ENCODE measurements at places on chromosomes 16 and 17. TPM values are rescaled to one million over a fixed set of nuclear protein-coding genes. Genes with fewer than 3 reads are reported as not detected.

DNA sequence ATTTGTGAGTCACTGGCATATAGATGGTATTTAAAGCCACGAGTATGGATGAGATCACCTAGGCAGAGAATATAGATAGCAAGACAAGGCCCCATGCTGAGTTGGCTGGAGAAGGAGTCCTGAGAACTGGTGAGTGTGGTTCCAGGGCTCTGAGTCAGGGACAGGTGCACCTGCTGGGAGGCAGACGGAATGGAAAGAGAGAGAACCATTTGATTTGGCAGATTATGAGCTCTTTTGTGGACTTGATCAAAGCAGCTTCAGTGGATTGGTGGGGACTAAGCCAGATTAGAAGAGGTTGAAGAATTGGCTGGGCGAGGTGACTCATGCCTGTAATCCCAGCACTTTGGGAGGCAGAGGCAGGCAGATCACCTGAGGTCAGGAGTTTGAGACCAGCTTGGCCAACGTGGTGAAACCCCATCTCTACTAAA lies 4.3 kb upstream of the C16orf92 start:
- DNase-seq = no peak

DNA sequence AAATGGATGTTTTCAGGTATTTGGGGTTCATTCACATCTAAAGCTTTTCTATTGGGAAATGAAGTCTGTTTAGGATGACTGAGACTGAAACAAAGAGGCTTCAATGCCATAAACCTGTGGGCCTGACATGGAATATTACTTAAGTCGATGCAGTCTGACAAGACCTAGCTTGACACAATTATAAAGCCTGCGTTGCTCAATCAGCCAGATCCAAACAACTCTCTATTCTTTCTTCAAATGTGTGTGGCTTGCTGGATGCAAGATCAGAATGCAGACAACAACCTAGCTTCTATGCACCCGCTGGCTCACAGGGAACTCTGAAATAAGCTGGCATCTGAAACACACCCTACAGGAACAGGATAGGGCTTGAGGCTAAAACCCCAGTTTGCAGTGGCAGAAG lies 40.0 kb downstream of the RFFL start:
- no peak for DNase-seq

Gene USH1G
- not detected for polyA plus RNA-seq

- DNase-seq = no peak
Observed at GRCh38 chr17:78390241-78391050, 12.0 kb downstream of the PGS1 start.

GRCh38 chr17:55532670-55533069 lies 21.4 kb upstream of the SMIM36 start:
- DNase-seq = no peak

Gene AOC3
- not detected for polyA plus RNA-seq

DNA sequence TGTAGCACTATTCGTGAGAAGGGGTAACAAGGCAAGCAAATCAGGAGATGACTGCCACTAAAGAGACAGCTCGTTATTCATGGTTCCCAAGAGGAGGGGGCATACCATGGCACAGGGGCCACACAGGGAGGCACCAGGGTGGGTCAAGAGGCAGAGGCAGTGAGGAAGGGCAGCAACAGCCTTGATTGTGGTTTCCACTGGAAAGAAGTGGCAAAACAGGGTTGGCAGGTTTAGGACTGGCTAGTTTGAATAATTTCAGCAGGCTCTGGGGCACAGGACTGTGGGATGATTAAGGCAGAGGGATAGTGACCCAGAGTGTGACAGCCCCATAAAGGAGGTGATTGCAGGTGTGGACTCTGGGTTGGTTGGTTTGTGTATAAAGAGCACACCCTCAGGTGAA lies 188.9 kb downstream of the CBLN1 start:
- DNase-seq = no peak

DNA sequence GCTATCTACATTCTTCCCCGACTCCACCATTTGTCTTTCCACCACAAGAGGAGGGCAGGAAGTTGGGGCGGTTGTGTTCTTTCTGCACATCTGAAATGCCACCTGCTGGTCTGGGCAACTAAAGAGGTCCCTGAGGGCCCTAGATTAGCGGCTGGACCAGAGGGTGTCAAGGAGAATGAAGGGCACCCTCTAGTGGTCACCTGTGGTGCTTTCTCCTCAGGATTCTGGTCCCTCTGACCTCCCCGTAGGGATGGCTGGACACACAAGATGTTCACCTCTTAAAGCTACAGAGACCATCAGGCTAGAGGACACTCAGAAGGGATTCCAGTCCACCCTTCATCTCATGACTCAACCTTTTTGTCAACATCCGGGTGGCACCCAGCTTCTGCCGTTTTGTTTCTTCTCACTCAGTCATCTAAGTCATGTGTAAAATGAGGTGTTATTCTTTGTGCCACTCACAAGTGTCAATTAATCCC lies 2.9 kb upstream of the SCIMP start:
- peak; percentile 42 for DNase-seq

DNA sequence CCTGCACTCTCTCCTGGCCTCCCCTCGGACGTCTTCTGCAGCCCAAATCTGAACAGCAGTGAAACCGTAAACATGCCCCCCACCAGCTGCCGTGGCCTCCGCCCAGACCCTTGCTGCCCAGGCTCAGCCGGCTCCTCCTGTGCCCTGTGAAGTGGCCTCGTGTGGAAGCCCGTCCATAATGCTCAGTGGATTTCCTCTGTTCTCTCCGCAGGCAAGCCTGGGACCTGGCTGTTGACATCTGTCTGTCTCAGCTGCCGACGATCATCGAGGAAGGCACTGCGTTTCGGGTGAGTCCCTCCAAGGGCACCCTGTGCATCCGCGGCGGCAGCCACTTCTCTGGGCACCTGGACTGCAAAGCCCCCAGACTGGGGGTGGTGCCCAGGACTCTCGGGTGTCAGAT lies 153.9 kb upstream of the CHMP6 start:
- DNase-seq = no peak

DNA sequence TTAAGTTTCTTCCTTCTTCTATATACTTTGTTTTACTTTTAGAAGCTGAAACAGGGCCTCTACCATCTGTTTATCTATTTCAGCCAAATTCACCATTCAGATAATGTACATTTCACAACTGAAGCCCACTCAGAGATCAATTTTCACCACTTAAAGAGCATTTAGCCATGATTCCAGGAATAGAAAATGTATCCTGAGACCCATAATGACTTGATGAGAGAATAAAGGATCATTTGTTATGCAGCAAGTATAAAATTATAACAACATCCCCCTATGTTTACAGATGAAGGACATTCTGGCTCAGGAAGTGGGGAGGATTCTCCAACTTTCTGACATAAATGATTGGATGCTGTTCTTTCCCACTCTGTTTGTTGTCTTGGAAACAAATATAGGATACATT lies 962.1 kb upstream of the EEF2KMT start:
- no peak for DNase-seq

DNA sequence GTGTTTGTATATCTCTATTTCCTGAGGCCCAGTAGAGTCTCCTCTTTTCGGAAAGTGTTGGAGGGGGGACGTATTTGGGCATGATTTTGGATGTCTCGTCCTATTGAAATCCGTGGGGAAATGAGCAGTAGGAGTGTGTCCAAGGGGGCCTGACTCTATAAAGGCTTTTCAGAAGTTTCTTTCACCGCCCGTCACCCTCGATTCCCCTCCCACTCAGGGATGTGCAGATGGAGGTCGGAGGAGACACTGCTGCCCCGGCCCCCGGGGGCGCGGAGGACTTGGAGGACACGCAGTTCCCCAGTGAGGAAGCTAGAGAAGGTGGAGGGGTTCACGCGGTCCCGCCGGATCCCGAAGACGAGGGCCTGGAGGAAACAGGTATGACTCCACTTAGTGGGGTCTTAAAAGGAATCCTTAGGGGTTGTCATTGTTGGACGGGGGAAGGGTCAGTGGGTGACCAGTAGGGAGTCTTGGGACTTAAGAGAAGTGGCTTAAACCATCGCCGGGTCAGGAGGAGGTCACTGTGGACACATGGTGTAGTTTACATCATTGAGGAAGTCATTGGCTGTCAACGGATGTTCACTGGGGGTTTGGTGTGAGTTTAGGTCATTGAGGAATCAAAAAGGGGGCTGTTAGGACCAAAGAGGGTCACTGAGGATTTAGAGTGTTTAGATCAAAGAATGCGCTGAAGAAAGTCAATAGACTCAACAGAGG lies 424 bp downstream of the MON1B start:
- no peak for DNase-seq

Gene AGRP
- polyA plus RNA-seq = not detected

GRCh38 chr16:50640391-50640790 lies 40.7 kb downstream of the SNX20 start:
- DNase-seq = no peak

Gene CHAD
- not detected for polyA plus RNA-seq

DNA sequence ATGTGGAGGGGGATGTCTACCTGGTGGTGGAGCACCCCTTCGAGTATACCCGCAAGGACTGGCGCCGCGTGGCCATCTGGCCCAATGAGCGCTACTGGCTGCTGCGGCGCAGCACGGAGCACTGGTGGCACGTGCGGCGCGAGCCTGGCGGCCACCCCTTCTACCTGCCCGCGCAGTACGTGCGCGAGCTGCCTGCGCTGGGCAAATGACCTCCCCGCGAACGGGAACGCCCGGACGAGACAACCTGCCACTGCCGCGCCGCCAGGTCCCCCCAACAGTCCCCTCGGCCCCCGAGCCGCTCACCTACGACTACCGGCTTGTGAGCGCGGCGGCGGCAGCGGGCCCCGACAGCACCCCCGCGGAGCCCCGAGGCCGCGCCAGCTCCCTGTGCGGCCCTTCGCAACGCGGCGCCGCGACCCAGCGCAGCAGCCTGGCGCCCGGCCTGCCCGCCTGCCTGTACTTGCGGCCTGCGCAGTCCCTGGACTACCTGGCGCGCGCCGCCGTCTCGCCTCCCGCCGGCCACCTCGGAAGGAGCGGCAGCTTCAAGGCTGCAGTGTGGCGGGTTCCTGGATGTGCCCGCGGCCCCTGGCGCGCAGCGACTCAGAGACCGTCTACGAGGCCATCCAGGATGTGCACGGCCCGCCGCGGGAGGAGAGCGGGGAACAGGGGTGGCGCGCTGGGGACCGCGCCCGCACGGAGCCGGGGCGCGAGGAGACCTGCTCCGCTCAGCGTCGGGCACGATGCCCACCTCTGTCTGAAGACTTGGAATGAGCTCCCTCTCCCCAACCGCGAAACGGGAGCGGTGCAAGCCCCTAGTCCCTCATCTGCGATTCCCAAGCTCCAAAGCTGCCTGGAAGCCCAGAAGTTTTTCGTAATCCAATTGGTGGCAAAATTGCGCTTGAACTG lies 48.7 kb upstream of the AMZ2 start:
- DNase-seq = no peak

GRCh38 chr16:28609631-28610594 lies at the start of gene SULT1A1:
Gene SULT1A1, minus strand, starts transcription at chr16:28610044. Its CDS starts 1,189 bp downstream, at chr16:28608855.
- no peak for DNase-seq

DNA sequence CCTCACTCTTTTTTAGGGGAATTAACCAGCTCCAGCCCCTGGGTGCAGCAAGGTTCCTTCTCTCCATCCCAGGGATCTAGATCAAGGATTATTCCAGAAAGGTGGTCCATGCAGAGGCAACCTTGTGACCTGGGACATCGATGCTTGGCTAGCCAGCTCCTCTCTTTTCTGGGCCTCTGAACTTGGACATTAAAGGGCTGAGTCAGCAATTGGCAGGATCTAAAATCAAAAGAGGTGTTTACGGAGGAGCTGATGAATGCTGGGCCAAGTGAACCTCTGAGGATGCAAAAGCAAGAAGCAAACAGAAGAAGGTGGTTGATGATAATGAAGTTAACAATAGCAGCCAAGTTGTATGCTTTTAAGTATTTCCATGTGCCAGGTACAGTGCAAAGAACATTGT lies 207.0 kb downstream of the MAF start:
- no peak for DNase-seq

- no peak for DNase-seq
Observed at GRCh38 chr16:48197294-48197693, 41.5 kb upstream of the ABCC12 start.

Gene ZNF629
- 2.5 TPM for polyA plus RNA-seq

GRCh38 chr17:80971704-80972304 lies 19.8 kb upstream of the CHMP6 start:
- DNase-seq = no peak

DNA sequence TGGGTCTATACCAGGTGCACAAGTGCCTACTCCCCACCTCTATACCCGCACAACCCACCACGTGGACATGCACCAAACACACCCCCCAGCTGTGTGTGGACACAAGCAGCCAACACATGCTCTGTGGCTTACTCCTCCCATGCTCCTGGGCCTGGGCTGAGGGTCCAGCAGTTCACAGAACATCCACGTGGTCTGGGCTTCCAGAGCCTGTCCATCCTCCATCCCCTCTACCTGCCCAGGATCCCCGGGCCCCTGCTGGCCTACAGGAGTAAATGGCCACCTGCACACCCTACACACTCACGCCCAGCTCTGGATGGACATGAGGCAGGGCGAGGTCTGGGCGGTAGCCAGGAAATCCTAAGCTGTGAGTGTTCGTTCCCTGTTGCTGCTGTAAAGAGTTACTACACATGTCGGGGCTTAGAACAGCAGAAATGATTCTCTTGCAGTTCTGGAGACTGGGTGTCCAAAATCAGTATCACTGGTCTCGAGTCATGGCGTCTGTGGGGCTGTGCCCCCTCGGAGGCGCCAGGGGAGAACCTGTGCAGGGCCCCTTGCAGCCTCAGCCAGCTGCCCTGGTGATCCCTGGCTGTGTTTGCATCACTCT lies 15.0 kb upstream of the RAI1 start:
- no peak for DNase-seq
